Stimulated activated CD8-positive, alpha-beta memory T cell treated with anti-CD3 and anti-CD28 coated beads, Interleukin-2, amount 100 ng/mL, for 48 hours (primary cell): ENCODE measurements at places on chromosomes 2 and 18.

GRCh38 chr2:235384624-235385023, 109.2 kb upstream of the AGAP1 start:
- DNase-seq = no peak

DNA sequence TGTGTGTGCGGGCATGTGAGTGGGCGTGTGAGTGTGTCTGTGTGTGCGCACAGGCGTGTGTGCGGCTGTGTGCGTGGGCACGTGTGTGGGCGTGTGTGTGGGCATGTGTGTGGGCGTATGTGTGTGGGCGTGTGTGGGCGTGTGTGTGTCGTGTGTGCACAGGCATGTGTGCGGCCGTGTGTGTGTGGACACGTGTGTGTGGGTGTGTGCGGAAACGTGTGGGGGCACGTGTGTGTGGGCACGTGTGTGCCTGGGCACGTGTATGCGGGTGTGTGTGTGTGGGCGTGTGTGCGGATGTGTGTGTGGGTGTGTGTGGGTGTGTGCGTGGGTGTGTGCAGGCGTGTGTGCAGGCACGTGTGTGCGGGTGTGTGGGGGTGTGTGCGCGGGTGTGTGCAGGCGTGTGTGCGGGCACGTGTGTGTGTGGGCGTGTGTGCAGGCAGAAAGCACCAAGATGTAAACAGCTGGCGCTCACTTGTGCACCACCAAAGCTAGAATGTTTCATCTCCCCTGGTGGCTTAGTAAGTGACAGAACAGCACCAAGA, 31.2 kb upstream of the ALKAL2 start:
- DNase-seq = no peak

DNA sequence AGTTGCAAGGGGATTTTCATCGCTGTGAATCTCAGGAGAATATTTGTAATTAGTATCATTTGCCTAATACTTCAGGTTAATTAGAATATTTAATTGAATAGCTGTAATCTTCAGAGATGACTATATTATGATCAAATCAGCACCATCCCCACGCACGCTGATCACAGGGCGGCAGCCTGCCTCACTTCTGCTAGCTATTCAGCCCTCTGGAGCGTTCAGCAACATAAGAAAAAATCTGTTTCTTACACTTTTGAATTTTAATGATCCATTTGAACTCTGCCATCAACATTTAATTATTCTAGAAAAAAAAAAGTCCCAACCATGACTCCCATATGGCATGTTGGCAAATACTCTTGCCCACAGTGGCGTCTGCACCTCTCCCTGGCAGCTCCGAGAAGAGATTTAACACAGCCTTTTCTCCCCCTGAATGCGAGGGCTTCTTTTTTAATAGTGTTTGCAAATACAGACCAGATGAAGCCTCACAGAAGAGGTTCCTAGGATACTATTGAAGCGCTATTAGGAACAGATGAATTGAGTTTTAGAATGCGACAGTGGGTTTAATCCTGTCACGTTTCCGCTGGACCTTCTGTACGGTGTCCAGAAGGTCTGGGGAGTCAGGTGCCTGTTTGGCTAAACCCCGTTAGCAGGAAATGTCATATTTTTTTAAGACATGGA, 731.9 kb upstream of the SALL3 start:
- no peak for DNase-seq

DNA sequence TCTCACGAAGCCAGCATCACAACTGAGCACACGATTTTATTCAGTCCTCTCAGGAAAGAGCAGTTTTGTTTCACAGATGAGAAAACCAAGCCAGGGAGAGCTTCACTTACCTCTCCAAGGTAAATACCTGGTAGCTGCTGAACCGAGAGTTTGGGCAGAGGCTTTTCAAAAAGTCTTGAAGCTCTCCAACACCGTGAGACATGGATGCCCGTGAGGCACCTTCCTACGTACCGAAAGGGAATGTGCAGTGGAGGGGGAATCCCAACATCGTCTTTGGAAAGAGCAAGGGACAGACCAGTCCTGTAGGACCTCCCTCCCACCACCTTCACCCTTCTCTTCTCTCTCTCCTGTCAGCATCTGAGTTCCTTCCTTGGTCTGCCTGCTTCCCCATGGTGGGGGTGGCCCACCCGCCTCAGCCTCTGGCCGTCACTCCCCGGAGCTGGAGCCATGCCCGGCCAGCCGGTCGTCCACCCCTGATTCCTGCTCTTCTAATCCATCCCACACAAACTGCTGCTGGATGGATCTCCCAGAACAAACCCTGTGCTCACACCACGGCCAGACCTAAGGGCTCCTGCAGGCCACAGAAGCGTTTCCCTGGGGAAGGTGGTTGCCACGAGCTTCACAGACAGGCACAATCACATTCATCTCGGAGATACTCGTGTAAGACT, 97.3 kb upstream of the SNTG2 start:
- no peak for DNase-seq

DNA sequence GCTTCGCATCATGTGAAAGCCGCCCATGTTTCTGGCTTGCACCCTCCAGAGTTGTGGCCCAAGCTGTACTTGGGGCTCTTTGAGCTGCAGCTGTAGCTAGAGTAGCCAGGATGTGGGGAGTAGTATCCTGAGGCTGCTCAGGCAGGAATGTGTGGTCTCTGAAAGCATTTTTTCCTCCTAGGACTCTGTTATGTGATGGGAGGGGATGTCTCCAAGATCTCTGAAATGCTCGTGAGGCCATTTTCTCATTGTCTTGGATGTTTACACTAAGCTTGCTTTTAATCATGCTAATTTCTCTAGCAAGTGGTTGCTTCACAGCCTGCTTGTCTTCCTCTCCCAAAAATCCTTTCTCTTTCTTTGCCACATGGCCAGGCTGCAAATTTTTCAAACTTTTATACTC, 687.6 kb downstream of the DCDC2C start:
- no peak for DNase-seq

- no peak for DNase-seq
Observed at GRCh38 chr2:215722125-215722524, 286.3 kb upstream of the FN1 start.

- DNase-seq = no peak
Observed at GRCh38 chr2:62654876-62655359, 50.6 kb upstream of the EHBP1 start.

DNA sequence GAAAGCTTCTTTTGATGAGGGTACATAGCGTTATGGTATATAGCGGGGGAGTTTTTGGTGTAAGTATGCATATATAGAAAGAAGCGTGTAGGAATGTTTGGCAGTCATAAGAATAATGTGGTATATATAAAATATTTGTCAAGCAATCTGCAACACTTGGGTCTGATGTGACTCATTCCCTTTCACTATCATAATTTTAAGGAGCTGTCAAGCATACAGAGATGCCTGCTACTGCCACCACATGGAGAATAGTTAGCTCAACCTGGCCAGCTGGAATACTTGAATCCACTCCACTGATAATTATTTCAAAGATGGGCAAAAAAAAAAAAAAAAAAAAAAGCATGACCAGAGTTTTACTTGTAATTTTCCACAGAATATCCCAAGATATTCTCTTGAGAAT, 559.8 kb upstream of the REG3G start:
- DNase-seq = no peak

DNA sequence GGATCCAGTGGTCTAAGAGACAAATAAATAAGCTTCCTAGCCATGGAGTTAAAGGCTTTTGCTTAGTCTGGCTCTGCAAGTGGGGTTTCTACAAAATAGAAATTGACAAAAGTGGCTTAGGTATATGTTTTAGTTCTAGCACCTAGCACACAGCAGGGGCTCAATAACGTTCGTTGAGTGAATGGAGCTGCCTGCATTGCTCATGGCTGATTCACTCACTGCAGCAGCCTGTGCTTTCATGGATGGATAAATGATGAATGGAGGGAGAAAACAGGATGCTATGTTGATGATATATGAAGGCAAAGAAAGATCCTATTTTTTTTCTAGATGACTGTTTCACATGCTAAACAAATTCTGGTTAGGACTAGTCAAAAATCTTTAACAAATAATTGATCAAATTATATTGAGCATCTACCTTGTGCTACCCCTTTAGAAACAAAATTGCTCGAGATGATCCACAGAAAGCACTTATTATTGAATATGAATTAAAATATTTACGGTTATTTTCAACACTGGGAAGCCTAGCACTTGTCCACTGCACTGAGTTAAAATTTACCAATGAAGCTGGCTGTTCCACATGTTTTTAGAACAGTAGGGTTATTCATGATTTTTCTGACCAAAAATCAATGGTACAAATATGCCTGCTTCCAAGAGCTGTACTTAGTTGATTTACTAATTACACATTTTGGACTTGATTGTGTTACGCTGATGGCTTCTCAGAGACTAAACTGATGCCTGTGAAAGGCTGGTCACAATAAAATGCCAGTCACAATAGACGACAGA, 39.6 kb downstream of the HDHD2 start:
- DNase-seq = no peak

DNA sequence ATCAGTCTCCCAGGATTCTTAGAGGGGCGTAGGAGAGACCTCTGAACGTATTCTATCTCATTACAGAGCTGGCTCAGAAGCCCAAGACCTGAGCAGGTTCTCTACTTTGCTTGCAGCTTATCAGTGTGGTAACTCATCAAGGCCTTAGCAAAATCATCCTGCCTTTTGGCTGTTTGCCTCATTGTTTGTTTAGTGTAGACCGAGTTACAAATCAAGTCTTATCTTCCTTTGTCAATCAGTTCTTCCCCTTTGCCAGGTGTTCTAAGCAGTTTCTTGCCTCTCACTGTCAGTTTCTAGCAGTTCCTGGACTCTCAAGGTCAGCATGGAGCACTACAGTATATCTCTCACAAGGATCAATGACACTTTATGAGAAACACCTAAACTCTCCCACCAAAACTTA, 30.9 kb upstream of the NAB1 start:
- no peak for DNase-seq

- DNase-seq = no peak
Observed at GRCh38 chr2:169511818-169512217, 2.3 kb downstream of the KLHL41 start.

- DNase-seq = no peak
Observed at GRCh38 chr2:174343623-174344455, 9.1 kb downstream of the SP9 start.

DNA sequence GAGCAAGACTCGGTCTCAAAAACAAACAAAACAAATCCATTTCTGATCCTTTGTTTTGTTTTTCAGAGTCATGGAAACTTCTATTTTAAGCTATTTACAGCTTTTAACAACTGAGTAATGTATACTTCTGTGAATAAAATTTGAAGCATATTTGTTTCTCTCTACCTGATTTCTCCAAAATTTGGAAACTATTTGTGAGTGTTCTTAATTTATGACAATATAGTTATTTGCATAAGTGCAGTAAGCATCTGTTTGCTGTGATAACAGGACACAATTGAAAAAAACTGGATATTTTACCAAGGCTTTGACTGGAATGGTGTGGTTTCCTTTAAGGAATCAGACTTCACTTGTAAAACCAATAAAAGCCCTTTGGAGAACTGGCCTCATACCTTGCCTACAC, 53.3 kb upstream of the GULP1 start:
- DNase-seq = no peak

DNA sequence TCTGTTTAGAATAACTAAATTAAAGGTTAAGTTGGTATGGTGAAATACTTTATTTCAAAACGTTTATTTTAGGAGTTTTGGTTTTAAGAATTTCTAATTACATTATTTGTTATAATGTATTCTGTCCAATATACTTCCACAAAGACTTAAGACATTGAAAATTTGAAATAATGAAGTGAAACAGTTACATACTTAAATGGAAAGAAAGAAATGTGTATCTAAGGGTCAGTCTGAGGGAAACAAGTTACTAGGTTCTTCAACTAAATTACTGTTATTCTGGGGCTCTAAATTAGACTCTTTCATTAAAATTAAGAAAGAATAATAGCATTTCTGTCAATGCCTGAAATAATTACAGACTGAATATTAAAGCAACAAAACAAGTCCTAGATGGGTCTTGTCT, 7.7 kb downstream of the HTR2B start:
- no peak for DNase-seq
